ENCODE measurements at places on chromosomes 16 and 17. TPM values are rescaled to one million over a fixed set of nuclear protein-coding genes. Genes with fewer than 3 reads are reported as not detected.

RSAD1 gene
- total RNA-seq = 33.5 TPM

KRT222 gene
- total RNA-seq = not detected

ARL17B gene
- total RNA-seq = 4.1 TPM

NACA2 gene
- not detected for total RNA-seq

TNK1 gene
- total RNA-seq = 2.6 TPM

C17orf67 gene
- total RNA-seq = not detected

IGSF6 gene
- not detected for total RNA-seq

CFAP119 gene
- total RNA-seq = 0.91 TPM

BOLA2 gene
- total RNA-seq = 57.3 TPM

B4GALNT2 gene
- 0.51 TPM for total RNA-seq

ZFP90 gene
- total RNA-seq = 12.1 TPM

TMC5 gene
- total RNA-seq = not detected

ABCC11 gene
- not detected for total RNA-seq

LUC7L gene
- total RNA-seq = 42.3 TPM

CCL7 gene
- 0.21 TPM for total RNA-seq

ZMYND15 gene
- total RNA-seq = 1.1 TPM

MAPT gene
- total RNA-seq = 0.36 TPM

KRTAP4-6 gene
- total RNA-seq = not detected

SMIM5 gene
- total RNA-seq = not detected

PSMD3 gene
- total RNA-seq = 185 TPM

ABCA8 gene
- total RNA-seq = not detected

GLIS2 gene
- 0.46 TPM for total RNA-seq

PDE6G gene
- not detected for total RNA-seq

YBX2 gene
- 0.15 TPM for total RNA-seq

ABCA6 gene
- 0.03 TPM for total RNA-seq

RBFOX1 gene
- total RNA-seq = not detected

MYBBP1A gene
- 179 TPM for total RNA-seq

ITGAD gene
- total RNA-seq = 0.06 TPM

KRTAP4-3 gene
- not detected for total RNA-seq

CRHR1 gene
- 0.63 TPM for total RNA-seq

SLFN12L gene
- 0.91 TPM for total RNA-seq

BEAN1 gene
- not detected for total RNA-seq

BRIP1 gene
- 33.3 TPM for total RNA-seq

CNTD1 gene
- total RNA-seq = not detected

ZNF75A gene
- total RNA-seq = 20.6 TPM

KLHL36 gene
- total RNA-seq = 20.5 TPM

TMC8 gene
- not detected for total RNA-seq

AATK gene
- 0.17 TPM for total RNA-seq

WNT3 gene
- total RNA-seq = 3.4 TPM

PTX4 gene
- total RNA-seq = not detected

KCNJ18 gene
- total RNA-seq = not detected

TSNAXIP1 gene
- total RNA-seq = 1.1 TPM

MT1X gene
- total RNA-seq = 106 TPM

NPTX1 gene
- not detected for total RNA-seq

IQCK gene
- total RNA-seq = 18.6 TPM

CCDC154 gene
- total RNA-seq = not detected

GOT2 gene
- total RNA-seq = 54.3 TPM

TANC2 gene
- 46.0 TPM for total RNA-seq

PLA2G10 gene
- not detected for total RNA-seq

CDK5RAP3 gene
- total RNA-seq = 74.2 TPM

PRSS36 gene
- 0.18 TPM for total RNA-seq

RHBDF1 gene
- 9.3 TPM for total RNA-seq

CDC6 gene
- total RNA-seq = 145 TPM

CLEC18B gene
- 2.9 TPM for total RNA-seq
